HS-27A (cell line): ENCODE measurements at places on chromosomes 12 and 14.
A peak's percentile ranks its signal among the peaks of the same experiment; 100 is the strongest.

GRCh38 chr14:93073910-93074769 lies 41.6 kb downstream of the ITPK1 start:
- no peak for DNase-seq

DNA sequence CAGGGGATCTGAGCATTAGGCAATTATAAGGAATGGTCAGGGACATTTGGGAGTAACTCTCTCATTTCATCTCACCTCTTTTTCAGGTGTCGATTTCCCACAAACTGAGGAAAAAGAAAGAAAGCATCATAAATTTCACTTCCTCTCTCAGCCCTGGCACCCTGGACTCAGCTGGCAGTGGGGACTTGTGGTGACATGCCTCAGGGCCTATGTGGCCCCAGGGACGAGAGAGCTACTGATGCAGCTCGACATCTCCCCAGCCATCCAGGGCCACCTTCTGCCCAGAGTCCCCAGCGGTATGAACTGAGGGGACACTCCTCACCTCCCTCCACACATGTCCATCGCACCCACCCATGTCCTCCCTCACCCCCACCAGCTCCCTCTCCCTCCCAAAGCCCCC lies 11.7 kb downstream of the TNFRSF1A start:
- no peak for DNase-seq

DNA sequence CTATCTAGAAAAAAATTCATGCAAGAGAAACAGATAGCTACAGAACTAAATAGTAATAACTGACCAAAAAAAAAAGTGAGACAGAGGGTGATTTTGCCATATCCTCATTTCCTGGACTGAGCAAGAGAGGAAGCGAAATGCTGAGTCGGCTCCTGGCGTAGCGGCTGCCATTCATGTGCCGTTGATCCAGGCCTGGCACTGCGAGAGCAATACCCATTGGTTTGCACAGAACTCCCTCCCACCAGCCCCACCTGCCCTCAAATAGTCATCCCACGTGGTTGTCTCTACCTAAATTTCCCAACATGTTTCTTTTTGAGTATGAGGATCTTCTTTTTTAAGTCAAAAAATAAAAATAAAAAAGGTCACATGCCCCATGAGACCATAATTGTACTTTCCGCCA lies 9.4 kb upstream of the WNT5B start:
- no peak for DNase-seq

DNA sequence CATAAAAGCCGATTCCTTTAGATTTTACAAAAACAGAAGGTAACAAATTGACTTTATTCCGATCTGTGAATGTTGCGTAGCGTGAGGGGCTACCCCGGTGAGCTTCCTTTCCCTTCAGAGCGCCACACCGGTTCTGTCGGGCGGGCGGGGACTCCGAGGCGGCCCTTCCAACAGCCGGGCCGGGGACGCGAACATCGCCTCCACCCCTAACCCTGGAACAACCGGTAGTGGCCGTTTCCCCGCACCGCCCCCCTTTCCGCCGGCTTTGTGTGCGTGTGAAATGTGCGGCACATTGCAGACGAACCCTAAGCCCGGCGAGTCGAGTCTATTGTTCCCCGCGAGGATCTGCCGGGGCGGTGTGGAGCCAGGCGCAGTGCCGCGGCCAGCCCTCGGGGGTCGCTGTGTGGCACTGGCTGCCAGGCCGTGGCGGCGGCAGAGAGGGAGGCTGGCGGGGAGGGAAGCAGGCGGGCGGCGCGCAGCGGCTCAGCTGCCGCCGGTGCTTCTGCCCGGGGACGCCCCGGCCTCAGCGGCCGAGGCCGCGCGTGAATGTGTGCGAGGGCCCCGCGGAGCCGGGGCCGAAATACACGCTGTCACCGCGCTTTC lies 775 bp upstream of the ARID2 start:
- DNase-seq = peak; percentile 79

GRCh38 chr14:50225974-50226297 lies 5.4 kb downstream of the SOS2 start:
- no peak for DNase-seq

GRCh38 chr14:68034896-68035295 lies 215.3 kb downstream of the RAD51B start:
- DNase-seq = no peak

- no peak for DNase-seq
Measured at GRCh38 chr14:69615496-69616407, 4.4 kb downstream of the SUSD6 start.

- DNase-seq = no peak
Measured at GRCh38 chr12:3587402-3588013, 96.5 kb downstream of the PRMT8 start.

- DNase-seq = no peak
Measured at GRCh38 chr12:6029401-6029800, 84.3 kb upstream of the ANO2 start.

- no peak for DNase-seq
Measured at GRCh38 chr12:84691266-84691665, 221.3 kb downstream of the SLC6A15 start.

DNA sequence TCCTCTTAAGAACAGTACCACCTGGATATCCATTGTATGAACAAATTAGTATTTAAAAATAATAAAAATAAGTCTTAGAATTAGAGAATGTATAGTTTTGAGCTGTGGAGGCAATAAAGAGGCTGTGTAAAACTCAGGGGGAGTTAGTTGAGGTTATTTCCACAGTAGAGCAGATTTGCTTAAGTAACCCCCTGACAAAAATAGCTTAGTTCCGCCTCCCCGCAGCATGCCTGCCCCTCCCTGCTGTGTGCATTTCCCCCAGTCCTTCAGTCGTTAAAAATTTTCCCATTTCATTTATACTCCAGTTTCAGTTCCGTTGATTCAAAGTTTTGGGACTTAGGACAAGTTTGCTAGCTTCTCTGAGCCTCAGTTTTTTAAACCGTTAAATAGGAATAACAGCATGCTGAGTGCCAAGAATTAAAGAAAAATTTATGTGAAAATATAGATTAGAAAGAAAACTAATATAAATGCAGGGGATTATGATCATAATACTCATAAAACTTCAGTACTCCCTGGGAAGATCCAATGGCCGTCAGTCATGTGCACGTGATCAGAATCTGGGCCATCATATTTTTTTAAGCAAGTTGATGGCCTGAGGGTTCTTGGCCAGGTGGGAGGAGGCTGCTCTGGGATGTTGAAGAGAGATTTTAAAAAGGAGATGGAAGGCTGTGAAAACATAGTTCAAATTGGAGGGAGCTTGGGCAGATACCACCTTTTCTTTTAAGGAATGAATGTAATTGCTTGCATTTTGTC lies 14.5 kb upstream of the SLC38A2 start:
- DNase-seq = no peak

- DNase-seq = no peak
Measured at GRCh38 chr14:71354142-71354541, 446.9 kb downstream of the PCNX1 start.

DNA sequence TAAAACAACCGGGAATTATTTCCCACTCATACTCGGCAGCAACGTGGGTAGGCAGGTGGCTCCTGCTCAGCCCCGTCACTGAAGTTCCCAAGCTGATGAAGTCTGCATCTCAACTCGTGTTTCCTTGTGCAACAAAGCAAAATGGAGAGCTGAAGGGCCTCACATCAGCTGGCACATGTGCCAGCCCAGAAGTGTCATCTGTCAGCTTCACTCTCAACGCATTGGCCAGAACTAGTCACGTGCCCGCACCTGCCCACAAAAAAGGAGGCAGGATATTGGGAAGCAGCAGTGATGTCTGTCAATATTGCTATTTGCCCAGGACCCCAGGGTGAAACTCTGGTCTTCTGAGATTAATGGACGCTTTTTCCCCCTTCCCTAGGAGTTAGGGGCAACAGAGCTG lies 344.0 kb downstream of the BCL11B start:
- DNase-seq = no peak

DNA sequence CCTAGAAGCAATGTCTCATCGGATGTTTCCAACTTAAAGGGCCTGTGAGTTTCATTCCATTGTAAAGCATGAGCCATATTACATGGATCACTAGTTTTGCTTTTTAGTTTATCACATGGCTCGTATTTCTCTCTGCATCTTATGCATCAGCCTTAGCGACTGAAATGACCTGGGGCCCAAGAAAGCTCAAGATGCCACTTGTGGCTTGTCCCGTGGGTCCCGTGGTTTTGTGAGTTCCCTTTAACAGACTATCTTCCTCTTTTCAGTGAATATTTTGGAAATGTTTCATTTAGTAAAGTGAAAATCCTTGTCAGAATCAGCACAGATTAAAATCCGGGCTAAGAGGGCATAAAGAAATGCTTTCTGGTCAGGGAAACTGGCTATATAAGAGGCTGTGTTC lies 86.2 kb upstream of the PPM1H start:
- DNase-seq = no peak

DNA sequence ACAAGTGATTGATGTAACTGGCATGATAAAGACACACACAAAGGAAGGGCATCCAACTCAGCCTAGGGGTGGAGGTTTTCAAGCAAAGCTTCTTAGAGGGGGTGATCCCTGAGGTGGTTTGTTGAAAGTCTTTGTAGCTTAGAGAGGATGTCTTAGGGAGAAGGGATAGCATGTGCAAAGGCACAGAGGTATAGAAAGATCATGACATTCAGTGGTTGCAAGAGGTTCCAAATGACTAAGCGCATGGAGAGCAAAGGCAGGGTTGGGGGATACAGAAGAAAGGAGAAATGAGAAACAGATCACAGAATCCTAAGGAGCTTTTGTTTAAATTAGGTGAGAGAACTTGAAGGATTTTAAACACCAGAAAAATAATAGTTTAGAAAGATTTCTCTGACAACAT lies 5.2 kb upstream of the CCT2 start:
- DNase-seq = no peak

DNA sequence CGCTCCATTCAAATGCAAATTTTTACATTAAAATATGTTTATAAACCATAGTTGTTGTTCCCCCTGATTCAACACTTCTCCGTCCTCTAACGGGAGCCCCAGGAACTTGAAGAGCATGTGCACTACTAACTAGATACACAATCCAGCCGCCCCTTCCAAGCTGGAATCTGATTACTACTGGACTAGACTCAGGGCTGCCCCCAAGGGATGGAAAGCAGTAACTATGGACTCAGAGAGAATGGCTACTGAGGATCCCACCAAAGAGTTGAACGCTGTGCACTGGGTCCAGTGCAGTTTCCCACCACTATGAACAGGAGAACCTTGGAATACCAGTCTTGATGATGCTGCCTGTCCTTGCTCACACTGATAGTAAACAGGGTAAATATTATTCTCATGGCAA lies 48.6 kb upstream of the PCNX1 start:
- DNase-seq = no peak

- no peak for DNase-seq
Measured at GRCh38 chr12:125064492-125064891, 743 bp upstream of the AACS start.

DNA sequence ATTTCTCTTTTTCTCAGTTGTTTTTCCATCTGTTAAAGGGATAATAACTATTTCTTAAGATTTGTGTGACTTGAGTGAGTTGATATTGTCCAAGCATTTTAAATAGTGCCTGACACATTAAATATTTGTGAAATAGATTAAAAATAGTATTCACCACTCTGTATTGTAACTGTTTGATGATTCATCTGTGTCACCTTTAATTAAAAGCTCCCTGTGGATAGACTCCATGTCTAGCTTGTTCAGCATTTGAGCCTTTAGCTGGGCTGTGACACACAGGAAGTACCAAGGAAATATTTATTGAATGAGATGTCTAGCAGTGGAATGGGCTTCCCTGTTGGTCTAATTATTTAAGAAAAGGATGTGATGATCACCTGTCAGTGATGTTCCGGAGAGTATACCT lies 1.8 kb upstream of the GLIPR1L2 start:
- no peak for DNase-seq

DNA sequence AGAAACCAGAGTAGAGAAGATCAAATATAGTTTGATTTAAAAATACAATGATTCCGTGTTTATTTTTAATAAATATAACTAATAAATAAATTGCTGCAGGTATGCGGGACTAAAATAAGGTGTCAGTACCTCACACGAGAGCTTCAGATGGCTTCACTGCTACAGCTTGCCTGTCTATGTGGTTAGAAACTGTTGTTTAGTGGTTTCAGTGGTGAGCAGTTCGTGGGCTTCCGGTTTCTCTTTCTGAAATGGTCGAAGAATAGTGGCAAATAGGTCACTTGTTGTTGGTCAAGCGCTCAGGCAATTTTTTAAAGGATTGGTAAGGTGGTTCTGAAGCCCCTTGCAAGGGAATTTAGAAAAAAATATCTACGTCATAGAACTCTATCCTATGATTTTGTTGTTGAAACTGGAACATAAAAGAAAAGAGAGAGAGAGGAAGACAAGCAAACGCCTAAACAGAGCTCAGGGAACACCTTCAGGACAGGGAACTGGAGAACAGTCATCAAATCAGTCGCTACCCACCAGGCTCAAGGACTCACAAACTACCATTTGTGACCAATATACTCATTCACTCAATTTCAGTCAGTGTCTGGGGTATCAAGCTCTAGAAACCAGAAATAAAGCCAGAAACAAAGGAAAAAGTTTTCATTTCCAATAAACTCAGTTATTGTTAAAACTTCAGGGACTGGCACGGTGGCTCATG lies 31.3 kb downstream of the GABARAPL1 start:
- DNase-seq = no peak

DNA sequence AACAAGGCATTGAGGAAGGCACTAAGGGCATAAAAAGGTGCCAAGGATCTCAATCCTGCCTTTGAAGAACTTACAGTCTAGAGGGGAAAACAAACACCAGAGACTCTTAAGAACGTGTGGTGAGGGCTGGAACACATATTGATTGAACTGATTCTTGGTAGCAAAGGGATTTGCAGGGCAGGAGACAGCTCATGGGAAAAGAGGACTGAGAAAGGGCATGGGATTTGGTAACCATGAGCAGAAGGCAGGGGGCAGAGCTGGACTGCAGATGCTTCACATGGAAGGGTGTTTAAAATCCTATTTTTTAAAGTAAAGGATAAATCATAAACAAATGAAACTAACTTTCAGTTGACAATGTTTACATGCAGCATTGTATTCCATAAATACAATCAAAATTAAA lies 203.1 kb downstream of the ITPR2 start:
- no peak for DNase-seq

DNA sequence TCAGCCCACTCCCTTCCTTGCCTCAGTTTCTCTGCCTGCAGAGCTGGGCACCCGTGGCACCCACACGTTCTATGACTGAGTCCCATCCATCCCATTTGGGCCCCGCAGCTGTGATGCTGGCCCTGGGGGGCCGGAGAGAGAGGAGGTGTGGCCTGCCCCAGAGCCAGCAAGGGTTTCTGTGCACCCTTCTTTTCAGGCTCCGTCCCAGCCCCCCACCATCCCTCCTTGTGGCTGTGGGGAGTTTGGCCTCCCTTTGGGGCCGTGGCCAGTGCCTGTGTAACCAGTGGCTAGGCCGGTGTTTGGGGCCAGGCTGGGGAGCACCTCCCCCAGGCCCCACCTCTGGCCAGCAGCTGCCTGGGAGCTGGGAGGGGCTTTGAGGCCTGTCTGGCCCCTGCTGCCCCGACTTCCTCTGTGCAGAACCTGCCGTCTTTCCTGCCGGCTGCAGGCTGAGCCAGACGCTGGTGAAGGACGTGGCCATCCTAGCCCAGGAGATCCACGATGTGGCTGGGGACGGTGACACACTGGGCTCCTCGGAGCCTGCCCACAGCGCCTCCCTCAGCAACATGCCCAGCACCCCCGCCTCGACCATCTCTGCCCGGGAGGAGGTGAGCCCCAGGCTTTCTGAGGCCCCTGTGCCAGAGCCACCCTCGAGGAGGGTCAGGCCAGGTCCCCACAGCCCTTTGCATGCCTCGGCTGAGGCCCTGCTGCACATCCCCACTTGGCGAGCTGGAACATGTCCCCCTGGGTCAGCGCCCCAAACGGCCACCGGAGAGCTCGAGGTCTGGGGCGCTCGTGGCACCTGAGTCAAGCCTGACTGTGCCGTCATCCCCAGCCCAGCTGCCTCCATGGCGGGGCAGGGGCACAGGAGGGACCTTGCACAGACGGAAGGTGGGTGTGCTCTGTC lies 27.7 kb downstream of the CEP170B start:
- no peak for DNase-seq
